ENCODE measurements at places on chromosomes 5 and 9.

DNA sequence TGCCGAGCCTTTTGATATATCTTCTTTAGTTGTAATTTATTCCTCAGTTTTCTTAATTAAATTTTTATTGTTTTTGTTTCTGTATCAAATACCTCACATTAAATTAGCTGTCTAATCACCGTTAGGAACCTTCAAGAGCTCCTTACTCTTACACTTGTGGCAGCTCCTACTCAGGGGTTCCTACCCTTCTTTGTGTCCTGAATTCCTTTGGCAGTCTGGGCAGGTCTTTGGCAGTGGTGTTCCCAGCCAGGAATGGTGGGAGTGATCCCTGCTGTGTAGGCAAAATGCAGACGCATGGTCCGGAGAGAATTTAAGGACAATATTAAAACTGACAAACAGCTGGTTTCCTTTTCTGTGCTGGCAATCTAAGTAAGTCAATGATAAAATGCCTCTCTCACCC is 41.8 kb downstream of the MAST4 start:
- DNase-seq = no peak

- no peak for DNase-seq
Observed at GRCh38 chr5:171449426-171449825, 30.0 kb downstream of the FGF18 start.

DNA sequence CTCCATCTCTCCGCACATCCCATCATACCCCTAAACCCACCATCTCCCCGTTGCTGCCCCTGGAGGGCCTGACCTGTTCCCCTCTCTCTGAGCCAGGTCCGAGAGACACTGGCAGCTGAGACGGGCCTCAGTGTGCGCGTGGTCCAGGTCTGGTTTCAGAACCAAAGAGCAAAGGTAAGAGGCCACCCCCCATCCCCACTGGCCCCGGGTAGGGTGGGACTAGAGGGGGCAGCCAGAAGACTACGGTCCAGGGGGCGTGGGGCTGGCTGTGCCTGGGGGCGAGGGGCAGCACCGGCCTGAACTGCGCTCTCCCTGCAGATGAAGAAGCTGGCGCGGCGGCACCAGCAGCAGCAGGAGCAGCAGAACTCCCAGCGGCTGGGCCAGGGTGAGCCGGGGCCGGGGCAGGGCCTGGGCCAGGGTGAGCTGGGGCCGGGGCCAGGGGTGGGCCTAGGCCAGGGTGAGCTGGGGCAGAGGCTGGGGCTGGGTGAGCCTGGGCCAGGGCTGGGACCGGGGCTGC is 79.8 kb downstream of the LMX1B start:
- DNase-seq = no peak

- no peak for DNase-seq
Observed at GRCh38 chr9:106626936-106627335, 236.0 kb upstream of the ZNF462 start.

DNA sequence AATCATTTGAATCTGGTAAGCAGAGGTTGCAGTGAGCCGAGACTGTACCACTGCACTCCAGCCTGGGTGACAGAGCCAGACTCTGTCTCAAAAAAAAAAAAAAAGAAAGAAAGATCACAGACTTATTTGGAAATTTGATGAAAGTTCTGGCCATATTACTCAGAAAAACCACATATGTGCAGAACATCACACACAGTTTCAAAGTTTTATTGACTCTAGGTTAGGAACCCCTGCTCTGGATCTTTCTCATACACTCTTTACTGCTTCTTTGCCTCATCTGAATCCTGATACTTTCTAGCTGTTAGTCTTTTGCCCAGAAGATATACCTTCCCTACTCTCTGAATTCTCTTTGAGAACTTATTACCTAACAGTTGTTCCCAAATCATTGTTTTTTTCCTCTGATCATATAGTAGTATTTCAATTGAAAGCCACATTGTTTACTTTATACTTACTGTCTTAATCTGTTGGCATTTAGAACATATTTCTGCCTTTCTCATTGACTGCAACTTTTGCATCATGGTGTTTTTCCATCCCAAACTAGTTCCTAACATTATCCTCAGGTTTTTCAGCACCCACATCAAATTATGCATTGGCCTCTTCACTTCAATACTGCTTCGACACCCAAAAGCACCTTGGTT is 68.7 kb downstream of the LNPEP start:
- DNase-seq = no peak

- no peak for DNase-seq
Observed at GRCh38 chr5:115189866-115190265, 20.2 kb upstream of the TRIM36 start.

GRCh38 chr9:114394523-114395333 is 6.9 kb upstream of the AKNA start:
- DNase-seq = no peak

DNA sequence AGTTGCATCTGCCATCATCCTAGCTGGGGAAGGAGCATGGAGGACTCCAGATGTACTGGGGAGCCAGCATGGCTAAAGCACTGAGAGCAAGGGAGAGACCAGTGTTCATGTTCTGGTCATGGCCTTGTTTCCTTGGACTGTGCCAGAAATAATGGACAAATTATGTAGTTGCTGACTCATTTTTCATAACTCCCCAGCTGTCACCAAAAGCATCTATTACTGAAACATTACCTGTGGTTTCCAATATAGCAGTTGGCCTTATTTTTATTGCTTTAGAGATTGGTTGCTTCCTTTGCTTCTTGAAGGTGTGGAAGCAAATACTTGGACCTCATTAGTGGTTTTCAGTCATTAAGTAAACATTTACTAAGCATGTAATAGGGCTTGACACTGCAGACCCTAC is 11.3 kb downstream of the RALGPS1 start:
- no peak for DNase-seq

- no peak for DNase-seq
Observed at GRCh38 chr5:136892000-136892399, 526.7 kb upstream of the TRPC7 start.

GRCh38 chr5:42490831-42491230 is 67.6 kb downstream of the GHR start:
- DNase-seq = no peak

DNA sequence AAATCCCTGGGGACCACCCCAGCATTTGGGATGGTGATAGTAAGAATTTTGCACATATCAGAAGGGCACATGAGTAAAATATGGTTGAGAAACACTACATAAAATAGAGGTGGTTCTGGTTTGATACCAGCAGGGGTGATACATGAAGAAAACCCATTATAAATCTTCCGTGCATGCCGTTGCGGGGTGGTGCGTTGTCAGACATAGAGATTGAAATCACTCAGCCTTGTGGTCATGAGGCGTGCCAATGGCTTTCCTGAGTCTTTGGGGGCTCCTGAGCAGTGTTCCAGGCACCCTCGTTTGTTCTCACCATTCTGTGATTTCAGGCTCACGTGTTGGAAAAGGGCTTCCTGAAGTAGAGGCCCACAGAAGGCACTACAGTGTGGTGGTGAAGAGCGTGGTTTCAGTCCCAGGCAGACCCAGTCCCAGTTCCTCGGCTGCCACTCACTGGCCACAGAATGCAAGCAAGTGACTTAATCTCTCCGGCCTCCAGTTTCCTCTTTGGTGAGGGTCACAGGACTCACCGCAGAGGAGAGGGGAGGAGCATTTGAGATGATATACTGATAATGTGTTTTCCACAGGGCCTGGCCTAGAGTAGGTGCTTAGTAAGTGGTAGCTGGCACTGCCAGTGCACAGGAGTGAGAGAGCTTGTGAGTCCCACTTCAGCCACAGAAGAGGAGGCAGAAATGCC is 20.5 kb upstream of the GLRX start:
- peak; percentile 56 for DNase-seq

Measured in stimulated activated CD4-positive, alpha-beta T cell treated with anti-CD3 and anti-CD28 coated beads, Interleukin-15, amount 100 ng/mL, for 48 hours (primary cell).